ENCODE measurements at places on chromosomes 2 and 18.
A peak's percentile ranks its signal among the peaks of the same experiment; 100 is the strongest.

- DNase-seq = no peak
These were observed 1.8 kb upstream of the SP9 start for GRCh38 chr2:174333017-174333371.

GRCh38 chr2:73972846-73973245 lies 11.9 kb upstream of the TET3 start:
- DNase-seq = no peak

DNA sequence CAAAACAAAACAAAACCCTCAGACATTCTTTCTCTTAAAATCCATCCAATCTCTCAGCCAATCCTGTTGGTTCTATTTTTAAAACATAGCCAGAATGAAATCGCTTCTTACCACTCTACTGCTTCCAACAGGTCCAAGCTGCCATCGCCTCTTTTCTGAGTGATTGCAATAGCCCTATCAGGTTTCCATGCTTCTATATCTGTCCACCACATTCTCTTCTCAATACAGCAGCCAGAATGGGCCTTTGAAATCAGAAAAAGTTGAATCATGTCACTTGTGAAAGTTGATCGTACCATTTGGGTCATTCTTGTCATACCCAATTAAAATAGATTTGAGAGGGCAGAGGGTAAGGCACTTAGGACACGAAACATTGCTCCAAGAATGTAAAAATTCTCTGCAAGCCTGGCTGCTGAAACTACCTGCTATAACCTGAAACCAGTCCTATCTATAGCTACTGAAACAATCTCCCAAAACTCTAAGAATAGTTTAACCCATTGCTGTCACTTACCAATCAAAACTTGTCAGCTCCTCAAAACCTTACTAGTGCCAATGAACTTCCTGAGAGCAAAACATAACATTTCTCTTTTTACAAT lies 3.3 kb upstream of the MTLN start:
- no peak for DNase-seq

DNA sequence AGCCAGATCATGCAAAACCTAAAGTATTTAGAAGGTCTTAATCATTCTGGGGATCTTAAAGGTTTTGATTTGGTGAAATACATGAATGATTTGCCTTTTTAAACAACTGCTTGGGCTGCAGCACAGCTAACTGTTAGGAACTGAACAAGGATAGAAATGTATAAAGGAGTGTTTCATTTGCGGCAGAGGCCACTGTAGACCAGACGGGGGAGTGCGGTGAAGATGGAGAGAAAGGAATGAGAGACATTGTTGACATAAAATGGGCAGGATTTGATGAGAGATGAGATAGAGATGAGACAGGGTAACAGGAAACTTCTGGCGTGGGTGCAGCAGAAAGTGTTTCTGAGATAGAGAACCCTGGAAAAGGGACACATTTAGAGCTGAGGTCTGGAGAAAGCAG lies 308.1 kb downstream of the TMX3 start:
- no peak for DNase-seq

DNA sequence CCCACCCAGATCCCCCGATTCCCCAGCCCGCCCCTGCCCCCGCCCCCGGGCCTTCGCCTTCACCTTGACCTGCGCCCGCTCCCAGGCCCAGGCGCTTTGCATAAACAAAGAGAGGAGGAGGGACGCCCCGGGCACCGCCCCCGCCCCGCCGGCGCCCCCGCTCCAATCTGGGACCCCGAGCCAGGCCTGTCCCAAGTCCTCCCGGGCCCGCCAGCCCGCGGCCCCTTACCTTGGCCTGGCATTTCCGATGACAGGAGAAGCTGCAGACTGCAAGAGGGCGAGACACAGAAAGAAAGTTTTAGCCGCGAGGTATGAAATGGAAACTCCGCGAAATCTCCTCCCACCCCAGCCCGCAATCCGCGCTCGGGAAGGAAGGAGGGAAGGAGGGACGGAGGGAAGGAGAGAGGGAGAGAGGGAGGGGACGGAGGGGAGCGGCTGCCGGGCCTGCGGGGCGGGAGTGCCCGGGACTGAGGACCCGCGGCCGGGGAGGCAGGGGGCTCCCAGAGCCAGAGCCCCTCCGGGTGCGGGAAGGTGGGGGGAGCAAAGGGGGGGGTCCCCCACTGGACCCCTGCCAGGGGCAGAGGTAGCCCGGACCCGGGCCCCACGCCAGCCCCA lies 24.2 kb downstream of the TNS1 start:
- DNase-seq = no peak

- DNase-seq = peak; percentile 70
These were observed 3.4 kb upstream of the ASNSD1 start for GRCh38 chr2:189657867-189658266.

- DNase-seq = no peak
These were observed 117.7 kb downstream of the GFPT1 start for GRCh38 chr2:69269330-69269729.

DNA sequence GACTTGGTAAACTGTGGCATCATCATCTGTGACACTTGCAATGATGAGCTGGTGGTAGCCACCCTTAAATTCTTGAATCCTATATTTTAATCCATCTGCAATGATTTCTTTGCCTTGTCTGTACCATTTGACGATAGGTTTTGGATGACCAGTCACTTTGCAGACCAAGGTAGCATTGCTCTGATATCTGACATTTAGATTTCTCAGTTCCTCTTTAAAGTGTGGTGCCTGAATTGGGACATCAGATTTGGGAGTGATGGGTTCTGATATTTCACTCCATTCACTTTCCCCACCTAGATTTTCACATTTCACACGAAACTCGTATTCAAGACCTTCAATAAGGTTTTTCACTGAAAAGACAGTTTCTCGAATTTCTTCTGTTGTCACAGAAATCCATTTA lies 55.8 kb downstream of the PLEKHA3 start:
- no peak for DNase-seq
